ENCODE measurements at places on chromosomes 5 and 9. TPM values are rescaled to one million over a fixed set of nuclear protein-coding genes. Genes with fewer than 3 reads are reported as not detected.

CCIN gene
- total RNA-seq, result not detected

PSD2 gene
- not detected for total RNA-seq

LCN1 gene
- not detected for total RNA-seq

WDR38 gene
- total RNA-seq, result not detected

CSF1R gene
- 0.76 TPM for total RNA-seq

FRRS1L gene
- total RNA-seq, result not detected

OR1J2 gene
- not detected for total RNA-seq

SLC2A6 gene
- total RNA-seq, result 1.6 TPM

TCF7 gene
- total RNA-seq, result 94.8 TPM

NIM1K gene
- 2.1 TPM for total RNA-seq

DHX29 gene
- total RNA-seq, result 12.1 TPM

CCL21 gene
- total RNA-seq, result not detected

GOLGA2 gene
- total RNA-seq, result 28.4 TPM

JAK2 gene
- 19.4 TPM for total RNA-seq

TXNDC15 gene
- total RNA-seq, result 29.1 TPM

ARID3C gene
- total RNA-seq, result 0.76 TPM

UBE2QL1 gene
- not detected for total RNA-seq

MSX2 gene
- total RNA-seq, result not detected

INSL4 gene
- total RNA-seq, result not detected

ARSI gene
- total RNA-seq, result not detected

EEIG1 gene
- total RNA-seq, result 58.4 TPM

ADGRV1 gene
- 0.12 TPM for total RNA-seq

ETF1 gene
- total RNA-seq, result 140 TPM

TRIM36 gene
- 0.11 TPM for total RNA-seq

SPARC gene
- 0.67 TPM for total RNA-seq

HTR4 gene
- total RNA-seq, result not detected

IL4 gene
- total RNA-seq, result 0.32 TPM

WNK2 gene
- total RNA-seq, result 4.6 TPM

SKP2 gene
- 56.8 TPM for total RNA-seq

DND1 gene
- 2.1 TPM for total RNA-seq

PMPCA gene
- total RNA-seq, result 113 TPM

CLIC3 gene
- total RNA-seq, result not detected

SEMA5A gene
- not detected for total RNA-seq

PCDH1 gene
- not detected for total RNA-seq

SLC1A1 gene
- total RNA-seq, result 0.18 TPM

SUSD1 gene
- 2.5 TPM for total RNA-seq

MCC gene
- total RNA-seq, result 1.9 TPM

LARP1 gene
- 225 TPM for total RNA-seq

SLC6A7 gene
- total RNA-seq, result not detected

NR6A1 gene
- 1.1 TPM for total RNA-seq

NKD2 gene
- total RNA-seq, result 1.1 TPM

C5orf52 gene
- not detected for total RNA-seq

CAMLG gene
- 19.8 TPM for total RNA-seq

SYK gene
- total RNA-seq, result 0.64 TPM

Data from activated CD4-positive, alpha-beta T cell treated with anti-CD3 and anti-CD28 coated beads for 36 hours (primary cell).